ENCODE measurements at places on chromosomes 7 and 10.

GRCh38 chr10:86108696-86109095 is 257.9 kb downstream of the GRID1 start:
- no peak for DNase-seq

DNA sequence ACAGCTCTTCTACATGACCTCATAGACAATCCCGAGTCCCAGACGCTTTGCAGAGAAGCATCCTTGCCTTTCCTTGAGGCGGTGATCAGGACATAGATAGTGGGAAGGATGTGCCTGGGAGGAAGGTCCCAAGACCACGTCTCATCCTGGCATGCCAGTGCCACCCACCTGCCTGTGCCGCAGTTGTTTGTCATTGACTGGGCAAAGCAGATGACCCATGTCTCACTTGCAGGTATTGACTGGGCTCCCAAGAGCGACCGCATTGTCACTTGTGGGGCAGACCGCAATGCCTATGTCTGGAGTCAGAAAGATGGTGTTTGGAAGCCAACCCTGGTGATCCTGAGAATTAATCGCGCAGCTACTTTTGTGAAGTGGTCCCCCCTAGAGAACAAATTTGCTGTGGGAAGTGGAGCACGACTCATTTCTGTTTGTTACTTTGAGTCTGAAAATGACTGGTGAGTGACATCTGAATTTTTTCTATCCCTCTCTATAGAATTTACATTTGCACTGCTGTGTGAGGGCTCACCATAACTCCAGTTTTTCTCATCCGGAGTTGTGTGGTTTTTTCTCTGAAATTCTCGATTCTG is 18.5 kb downstream of the ARPC1A start:
- DNase-seq: no peak

- DNase-seq: no peak
These were observed 95.7 kb downstream of the PKD1L1 start for GRCh38 chr7:47852330-47853245.

DNA sequence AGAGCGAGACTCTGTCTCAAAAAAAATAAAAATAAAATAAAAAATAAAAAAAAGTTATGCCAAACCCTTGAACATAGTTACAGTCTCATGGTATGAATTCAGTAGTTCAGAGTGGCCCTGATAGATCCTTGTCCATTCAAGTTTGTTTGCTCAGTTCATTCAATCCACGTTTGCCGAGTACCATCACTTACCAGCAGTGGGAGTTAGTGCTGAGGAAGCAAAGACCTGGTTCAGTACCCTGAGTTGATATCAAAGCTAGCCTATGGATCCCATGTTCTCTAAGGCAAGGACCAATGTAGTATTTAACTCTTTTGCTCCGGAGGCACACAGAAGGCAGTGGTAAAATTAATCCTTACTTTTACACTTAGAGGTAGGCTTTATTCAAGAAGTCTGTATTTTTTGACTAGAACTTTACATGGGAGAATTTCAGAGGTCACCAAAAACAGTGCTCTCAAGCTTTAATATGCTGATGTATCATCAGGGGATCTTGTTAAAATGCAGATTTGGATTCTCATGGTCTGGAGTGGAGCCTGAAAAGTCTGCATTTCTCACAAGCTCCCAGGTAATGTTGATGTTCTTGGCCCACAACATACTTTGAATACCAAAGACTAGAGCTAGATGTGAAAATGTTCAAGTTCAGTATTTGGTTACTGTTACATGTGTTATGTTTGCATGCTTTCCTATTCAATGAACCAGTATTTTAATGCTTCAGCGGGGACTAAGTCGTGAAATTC is 38.1 kb upstream of the HBP1 start:
- no peak for DNase-seq

GRCh38 chr10:43268491-43268890 is 1.6 kb upstream of the RASGEF1A start:
- DNase-seq: no peak

DNA sequence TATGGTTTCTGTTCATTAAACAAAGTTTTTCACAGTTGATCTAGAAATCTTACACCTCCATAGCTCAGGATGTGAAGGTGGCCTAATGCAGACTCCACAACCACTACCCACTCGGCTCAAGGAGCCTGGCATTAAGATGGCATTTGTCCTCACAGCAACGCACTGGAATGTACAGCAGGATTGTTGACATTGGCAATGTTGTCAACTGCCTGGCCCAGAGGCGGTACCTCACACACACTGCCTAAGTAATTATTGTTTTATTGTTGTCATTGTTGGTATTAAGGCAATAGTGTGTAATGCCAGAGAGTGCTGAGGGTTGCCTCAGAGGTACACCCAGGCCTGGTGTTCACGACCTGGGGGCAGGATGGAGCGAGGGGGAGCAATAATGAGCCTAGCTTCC is 38.3 kb downstream of the LRRC18 start:
- DNase-seq: no peak

DNA sequence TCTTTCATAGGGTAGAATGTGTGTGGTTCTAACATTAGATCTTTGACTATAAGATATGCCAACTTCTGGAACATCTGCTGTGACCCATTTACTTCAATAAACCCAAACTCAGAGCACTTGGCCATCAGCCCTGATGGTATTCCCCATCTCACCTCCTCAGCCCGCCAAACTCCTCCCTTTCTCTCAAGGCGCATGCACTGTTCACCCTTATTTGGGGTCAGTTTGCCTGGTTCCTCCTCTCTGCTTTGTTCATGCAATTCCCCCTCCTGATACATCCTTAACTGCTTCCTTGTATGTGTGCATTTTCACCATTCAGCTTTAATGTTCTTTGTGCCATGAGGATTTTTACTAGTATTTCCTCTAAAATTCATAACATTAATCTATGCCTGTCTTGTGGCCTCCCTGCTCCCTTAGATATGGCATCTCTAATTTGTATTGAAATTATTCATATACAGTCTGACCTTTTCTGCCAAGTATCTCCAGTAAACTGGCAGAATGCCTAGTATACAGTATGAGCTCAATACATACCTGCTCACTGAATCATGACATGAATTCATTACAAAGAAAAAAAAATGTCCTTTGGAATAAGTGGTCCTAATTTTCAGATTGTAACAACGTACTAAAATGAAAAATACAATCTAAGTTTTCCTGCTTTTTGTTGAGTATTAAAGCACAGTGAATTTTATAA is 336.8 kb upstream of the IGFBP3 start:
- DNase-seq: no peak

DNA sequence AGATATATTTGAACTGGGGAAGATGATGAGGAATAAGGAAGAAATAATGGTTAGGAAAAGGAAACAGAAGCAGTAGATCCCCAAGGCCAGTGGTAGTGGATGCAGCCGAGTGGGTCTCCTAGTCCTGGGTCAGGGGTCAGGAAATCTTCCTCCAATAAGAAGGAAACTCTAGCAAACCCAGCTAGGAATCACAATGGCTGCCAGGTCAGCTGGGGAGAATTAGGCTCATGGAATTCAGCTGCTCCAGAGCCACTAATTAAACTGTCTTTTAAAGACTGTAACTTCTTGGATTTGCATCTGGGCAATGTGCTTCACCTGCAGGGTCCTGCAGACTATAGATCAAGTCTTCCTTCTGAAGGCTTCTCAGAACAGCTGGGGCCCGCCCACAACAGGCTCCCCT is 644.4 kb downstream of the KCNMA1 start:
- no peak for DNase-seq

DNA sequence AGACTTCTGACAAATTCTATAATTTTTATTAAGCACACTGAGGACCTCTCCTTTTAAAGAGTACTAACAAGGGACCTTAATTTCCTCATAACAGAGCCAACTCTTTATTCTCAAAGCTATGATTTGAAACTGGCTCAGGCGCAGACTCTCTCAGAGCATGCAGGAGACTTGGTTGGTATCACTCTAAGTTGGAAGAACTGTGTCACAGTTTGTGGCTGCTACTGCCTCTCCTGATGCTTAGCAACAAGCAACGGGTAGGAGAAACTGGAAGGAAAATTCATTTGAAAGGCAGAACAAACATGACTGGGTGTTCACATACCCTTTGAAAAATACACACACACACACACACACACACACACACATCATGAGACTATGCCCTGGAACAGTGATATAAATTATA is 33.3 kb downstream of the ENO4 start:
- DNase-seq: no peak

DNA sequence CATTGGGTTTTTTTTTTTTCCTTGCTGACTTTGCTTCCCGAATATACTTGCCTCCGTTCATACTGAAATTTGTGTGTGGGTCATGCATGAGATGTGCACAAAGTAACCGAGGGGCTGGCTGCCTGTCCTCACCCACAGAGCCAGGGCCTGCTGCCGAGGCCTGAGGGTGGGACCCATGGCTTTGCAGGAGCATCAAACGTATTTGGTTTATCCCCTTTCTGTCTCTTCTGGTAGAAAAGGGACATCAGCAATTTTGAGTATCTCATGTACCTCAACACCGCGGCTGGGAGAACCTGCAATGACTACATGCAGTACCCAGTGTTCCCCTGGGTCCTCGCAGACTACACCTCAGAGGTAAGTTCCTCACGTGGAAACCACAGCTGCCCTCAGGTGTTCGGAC is 3.5 kb upstream of the LRRC18 start:
- no peak for DNase-seq

GRCh38 chr7:116842371-116842770 is 20.0 kb upstream of the CAPZA2 start:
- no peak for DNase-seq

DNA sequence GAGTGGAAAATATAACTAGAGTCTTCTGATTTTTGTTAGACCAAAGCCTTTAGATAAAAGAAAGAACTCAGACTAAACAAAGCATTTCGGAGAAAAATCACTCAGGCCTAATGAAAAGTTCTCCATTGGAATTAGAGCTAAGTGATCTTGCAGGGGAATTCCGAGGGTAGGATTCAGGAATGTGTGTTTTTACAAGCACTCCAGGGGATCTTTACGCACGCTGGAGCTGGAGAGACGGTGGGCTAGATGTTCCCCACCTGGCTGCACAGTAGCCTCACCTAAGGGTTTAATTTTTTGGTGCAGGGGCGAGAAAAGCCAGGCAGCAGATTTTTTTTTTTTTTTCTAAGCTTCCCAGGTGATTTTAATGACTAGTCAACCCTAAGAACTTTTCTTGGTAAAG is 7.9 kb upstream of the PAPSS2 start:
- DNase-seq: no peak

DNA sequence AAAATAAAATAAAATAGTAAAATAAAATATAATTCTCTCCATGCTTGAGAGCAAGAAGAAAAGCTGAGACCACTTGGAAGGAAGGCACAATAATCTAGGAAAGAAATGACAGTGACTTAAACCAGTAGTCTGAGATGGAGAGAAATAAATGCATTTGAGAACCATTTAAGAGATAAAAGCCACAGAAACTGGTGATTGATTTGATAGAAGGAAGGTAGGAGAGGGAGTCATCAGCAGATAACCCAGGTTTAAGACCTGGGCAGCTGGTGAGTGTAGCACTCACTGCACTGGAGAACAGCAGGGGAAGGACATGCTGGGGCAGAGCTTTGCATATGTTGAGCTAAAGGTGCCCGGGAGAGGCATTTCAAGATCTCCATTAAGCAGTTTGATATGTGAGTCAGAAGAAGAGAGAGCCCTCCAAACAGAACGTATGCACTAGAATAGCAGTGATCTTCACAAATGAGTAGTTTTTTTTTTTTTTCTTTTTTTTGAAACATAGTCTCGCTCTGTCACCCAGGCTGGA is 268.0 kb downstream of the DYNC1I1 start:
- DNase-seq: no peak

- no peak for DNase-seq
These were observed 6.7 kb upstream of the FAM170B start for GRCh38 chr10:49140304-49141177.

GRCh38 chr7:68420342-68421192 is 1177.7 kb upstream of the AUTS2 start:
- no peak for DNase-seq

DNA sequence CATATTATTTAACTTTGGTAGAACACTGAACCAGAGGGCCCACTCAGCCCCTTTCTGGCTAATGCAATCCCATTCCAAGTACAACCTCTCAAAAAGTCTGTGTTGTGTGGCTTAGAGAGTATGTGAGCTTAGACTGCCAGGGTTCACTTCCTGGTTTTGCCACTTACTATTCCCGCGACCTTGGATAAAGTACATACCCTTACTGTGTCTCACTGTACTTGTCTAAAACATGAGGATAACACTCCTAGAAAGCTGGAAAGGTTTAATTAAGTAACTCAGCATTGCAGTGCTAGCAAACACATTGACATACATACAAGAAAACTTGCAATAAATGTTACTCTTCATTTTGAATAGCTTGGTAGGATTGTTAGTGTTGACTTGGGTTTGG is 215.8 kb downstream of the CHCHD3 start:
- no peak for DNase-seq

- no peak for DNase-seq
These were observed 172.7 kb downstream of the PLXNA4 start for GRCh38 chr7:132403465-132404110.

DNA sequence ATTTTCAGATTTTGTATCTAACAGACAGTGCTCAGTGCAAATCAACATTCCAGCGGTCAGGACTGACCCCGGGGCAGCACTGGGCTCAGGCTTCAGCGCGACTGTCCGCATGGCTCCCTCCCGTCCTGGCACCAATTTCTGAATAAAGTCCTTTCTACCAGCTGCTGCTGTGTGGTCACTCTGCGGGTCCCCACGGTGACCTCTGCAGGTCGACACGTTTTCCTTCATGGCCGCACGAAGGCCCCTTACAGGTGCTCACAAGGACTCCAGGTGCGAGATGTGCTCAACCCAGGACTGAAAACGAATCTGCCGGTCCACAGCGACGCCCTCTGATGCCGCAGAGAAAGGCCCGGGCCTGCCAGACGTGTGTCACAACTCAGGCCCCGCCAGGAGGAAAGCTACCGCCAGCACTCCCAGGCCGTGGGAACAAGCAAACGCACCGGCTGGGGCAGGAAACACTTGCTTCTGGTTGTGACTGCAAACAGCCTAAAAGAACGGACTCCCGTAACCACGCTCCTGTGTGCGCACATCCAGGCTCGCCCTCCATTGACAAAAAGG is 3.7 kb upstream of the UTF1 start:
- DNase-seq: no peak

- DNase-seq: no peak
These were observed 107.6 kb downstream of the KMT2C start for GRCh38 chr7:152328234-152328633.

- no peak for DNase-seq
These were observed 75.8 kb downstream of the ENO4 start for GRCh38 chr10:116925056-116925455.
